CD4-positive, alpha-beta T cell treated with Interleukin-4 for 4 hours (primary cell): ENCODE measurements at places on chromosomes 12 and 14.

GRCh38 chr12:131507881-131508280 is 203.0 kb upstream of the SFSWAP start:
- no peak for DNase-seq

DNA sequence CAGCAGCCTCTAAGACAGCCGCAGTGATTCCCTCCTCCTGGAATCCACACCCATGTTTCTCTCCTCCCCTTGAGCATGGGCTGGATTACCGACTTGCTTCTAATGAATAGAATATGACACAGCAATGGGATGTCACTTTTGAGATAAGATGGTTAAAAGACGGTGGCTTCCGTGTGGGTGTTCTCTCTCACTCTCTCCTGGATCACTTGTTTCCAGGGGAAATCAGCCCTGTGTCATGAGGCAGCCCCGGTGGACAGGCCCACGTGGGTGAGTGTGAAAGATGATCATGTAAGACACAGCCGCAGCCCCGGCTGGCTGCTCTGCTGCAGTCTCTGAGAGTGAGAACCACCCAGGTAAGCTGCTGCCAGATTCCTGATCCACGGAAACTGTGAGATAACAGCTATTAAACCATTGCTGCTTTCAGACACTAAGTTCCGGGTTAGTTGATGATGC is 10.7 kb downstream of the MOAP1 start:
- DNase-seq: no peak

DNA sequence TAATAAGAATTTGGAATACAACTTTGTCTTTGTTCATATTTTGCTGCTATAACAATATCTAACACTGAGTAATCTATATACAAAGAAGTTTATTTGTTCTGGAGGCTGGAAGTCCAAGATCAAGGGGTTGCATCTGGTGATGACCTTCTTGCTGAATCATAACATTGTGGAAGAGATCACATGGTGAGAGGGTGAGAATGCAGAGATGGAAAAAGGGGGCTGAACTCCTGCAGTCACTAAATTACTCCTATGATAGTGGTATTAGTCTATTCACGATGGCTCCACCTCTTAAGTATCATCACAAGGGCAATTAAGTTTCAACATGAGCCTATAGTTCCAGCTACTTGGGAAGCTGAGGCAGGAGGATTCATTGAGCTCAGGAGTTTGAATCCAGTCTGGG is 4.5 kb upstream of the AKAP6 start:
- DNase-seq: no peak

GRCh38 chr12:3081886-3082285 is 4.7 kb downstream of the TSPAN9 start:
- no peak for DNase-seq

- no peak for DNase-seq
Measured at GRCh38 chr14:39430762-39431415, 1.3 kb downstream of the FBXO33 start.

GRCh38 chr12:104470521-104470920 is 13.8 kb downstream of the CHST11 start:
- DNase-seq: no peak

GRCh38 chr12:125049093-125049458 is 16.2 kb upstream of the AACS start:
- no peak for DNase-seq
